ENCODE measurements at places on chromosomes 11 and 22.
A peak's percentile ranks its signal among the peaks of the same experiment; 100 is the strongest.

DNA sequence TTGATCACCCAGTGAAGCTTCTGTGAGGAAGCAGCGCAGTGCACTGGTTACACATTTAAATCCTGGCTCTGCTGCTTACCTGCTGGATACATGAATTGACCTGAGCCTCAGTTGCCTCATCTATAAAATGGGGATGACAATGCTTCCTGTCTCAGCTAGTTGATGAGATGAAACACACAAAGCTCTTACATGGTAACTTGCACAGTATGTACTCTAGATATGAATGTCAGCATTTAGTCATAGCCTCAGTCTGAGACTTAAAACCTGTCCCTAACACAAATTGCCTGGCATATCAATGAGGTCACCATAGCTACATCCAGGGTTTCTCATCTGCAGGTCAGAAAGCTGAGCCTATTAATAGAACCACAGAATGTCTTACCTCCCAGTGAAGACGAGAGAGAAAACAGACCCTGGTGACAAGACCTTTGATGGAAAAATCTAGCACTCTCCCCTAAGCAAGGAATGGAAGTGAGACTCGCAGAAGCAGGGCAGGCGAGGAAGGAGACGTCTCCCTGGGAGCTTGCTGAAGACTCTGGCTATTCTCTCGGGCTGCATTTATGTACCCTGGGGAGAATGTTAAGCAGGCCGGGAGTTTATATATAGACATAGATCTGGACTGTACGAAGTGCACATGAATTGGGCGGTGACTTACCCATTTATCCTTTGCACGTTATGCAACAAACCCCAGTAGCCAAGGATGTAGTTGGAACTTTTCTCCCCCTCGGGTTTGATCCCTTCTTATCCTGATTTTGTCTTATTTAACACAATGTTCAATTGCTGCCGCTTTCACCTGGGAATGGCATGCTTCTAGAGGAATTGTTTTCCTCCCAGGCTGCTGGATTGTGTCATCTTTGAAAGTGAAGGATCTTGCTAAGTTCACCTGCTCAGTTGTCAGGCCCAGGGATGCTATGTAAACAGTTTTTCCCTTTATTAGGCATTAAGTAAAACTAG is 18.0 kb downstream of the SDHAF2 start:
- no peak for DNase-seq

DNA sequence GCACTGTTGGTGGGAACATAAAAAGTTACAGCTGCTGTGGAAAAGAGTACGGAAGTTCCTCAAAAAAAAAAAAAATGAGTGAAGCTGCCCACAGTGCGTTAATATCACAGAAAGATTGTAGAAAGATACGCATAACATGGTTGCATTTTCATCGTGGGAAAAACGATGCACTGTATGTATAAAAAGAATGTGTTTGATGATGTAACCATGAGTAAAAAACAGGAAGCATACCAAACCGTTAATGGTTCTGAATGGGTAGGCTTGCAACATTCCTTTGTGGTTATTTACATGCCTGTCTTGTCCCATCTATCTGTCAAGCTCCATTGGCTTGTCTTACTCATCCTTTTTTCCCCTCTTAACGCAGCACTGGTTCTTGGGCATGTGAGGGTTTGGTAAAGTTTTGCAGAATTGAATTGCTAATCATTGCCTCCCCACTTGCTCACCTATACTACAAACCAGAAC is 33.8 kb upstream of the DKK3 start:
- peak; percentile 96 for DNase-seq

- DNase-seq, result no peak
These were observed 205.8 kb downstream of the CADM1 start for GRCh38 chr11:115298300-115299012.

DNA sequence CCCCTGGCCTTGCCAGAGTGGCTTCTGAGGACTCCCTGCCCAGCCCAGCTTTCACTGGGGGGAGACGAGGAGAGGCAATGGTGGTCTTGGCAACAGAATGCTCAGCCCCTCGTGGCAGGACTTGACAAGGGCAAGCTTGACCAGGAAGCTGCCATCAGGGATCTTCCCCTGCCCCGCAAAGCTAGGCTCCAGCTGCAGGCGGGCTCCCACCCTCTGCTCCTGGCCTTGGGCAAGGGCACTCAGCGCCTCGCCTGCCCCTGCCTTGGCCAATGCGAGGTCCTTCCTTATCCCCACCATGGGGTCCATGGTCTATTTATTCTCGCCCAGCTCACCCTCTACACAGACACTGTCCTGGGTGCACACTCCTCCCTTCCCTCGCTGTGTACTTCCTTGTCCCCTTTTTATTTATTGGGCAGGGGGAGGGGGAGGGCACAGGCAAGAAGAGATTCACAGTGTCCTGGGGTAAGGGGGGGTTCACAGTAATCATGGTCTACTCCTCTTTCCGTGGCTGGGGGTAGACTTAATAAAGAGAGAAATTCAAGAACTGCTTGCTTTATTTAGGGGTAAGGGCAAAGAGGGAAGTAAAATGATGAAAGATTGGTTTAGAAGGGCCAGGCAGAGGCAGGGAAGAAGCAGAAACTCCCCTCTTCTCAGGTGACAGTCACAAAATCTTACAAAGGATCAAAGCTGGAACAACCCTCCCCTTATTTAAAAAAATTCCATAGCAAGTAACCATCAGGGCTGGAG is 1.6 kb downstream of the GPHA2 start:
- DNase-seq, result no peak

DNA sequence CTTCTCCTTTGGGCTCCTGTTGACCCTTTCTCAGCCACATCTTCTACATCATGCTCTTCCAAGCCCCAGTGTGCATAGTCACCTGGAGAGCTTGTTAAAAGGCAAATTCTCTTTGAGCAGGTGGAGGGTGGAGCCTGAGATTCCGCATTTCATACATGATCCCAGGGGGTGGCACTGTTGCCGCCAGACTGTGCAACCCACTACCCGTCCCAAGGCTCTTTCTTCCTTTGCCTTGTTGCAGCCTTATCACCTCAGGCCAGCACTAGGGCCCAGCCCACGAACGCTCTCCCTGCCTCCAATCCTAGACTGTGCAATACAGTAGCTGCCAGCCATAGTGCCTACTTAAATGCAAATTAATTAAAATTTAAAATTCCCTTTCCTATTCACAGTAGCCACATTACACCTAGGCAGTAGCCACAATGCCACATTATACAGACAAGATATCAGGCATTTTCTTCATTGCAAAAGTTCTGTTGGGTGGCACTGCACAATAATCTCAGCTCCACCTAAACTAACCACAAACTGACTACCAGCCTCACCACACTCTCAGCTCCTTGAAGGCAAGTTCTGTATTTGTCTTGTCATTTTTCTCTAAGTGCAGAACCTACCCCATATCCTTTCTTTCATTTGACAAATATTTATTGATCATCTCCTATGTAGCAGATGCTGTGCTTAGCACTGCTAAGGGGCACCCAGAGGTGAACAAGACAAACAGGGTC is 4.6 kb upstream of the KCNJ5 start:
- no peak for DNase-seq
